ENCODE measurements at places on chromosomes 1 and 21.
A peak's percentile ranks its signal among the peaks of the same experiment; 100 is the strongest.

DNA sequence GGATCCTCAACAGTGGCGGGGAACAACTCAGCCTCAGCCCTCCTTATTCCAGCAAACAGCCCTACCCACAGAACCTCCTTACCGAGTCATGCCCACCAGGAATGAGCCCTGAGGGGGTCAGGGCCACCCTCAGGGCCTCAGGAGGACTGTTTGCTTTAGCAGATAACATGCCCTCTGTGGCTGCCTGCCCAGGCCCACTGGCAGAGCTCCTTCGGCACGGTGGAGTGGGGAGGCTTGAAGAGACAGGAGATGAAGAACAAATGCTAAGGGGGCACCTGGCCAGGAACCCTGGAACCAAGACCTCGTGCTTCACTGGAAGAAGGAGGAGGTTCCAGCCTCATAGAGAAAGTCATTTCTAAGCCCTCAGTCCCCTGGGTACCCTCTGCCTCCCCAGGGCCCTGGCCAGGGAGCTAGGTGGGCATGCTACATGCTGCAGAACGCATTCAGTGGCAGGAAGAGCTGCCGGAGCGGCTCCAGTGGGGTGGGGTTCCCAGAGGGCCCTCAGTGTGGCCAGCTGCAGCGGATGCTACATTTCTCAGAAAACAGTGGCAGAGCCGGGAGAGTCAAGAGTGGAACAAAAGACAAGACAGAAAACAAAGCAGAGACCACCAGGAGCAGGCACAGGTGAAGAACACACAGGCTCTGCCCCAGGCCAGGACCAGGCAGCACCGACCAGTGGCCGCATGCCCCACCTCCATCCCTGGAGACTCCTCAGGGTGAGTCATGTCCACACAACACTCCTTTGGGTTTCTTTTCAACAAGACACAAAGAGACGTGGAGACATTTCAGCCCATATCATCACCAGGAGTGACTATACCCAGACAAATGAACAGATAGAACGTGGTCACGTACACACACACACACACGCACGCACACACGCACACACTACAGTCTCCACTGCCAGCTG, 39.8 kb downstream of the RIMS3 start:
- no peaks in the 10 kb centered on the region for H3K36me3 ChIP-seq
- H3K27me3 ChIP-seq, result peaks cover 35% of the 10 kb centered on the region
- no peak for DNase-seq
- H3K4me1 ChIP-seq, result peaks cover 14% of the 10 kb centered on the region
- H3K4me3 ChIP-seq, result no peak overlapping the region

- H3K27me3 ChIP-seq, result peaks cover 19% of the 10 kb centered on the region
- no peak overlapping the region for H3K27ac ChIP-seq
- no peak overlapping the region for H3K4me3 ChIP-seq
- H3K36me3 ChIP-seq, result peaks cover 10% of the 10 kb centered on the region
Measured at GRCh38 chr1:2630498-2631135, 2.2 kb downstream of the MMEL1 start.

DNA sequence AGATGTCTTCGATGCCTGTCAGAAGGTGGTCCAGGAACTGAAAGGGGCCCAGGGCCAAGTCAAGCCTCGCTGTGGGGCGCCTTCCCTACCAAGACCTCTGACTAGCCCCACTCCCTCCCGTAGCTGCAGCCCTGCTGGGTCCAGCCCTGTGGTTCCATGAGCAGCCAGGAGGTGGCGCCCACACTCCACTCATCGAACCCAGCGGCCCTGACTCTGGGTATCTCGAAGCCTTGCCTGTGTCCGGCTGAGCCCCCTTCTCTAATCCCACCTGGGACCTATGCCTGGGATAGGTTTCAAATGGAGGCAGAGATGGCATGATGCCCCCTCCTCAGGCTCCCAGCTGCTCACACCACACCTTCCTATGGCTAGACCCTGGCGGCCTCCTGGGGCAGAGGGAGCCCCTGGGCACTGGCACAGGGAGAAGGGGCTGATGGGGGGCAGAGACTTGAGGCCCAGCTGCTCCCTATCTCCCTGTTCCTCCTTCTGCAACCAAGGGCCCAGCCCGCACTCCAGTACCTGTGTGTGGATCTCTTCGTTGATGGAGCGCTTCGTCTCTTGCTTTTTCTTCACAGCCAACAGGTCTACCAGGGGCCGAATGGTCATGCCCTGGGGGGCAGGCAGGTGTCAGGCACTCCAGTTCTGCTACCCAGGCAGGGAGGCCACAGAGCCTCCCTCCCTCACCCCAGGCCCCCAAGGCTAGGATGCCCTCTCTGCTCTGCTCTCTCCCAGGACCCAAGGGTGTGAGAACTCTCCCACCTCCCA, 52.0 kb downstream of the SLC9A1 start:
- H3K27ac ChIP-seq, result no peak overlapping the region
- peaks cover 3% of the 10 kb centered on the region for H3K27me3 ChIP-seq
- no peak overlapping the region for H3K4me3 ChIP-seq
- peak; percentile 31 for DNase-seq
- H3K4me1 ChIP-seq, result peaks cover 35% of the 10 kb centered on the region
- H3K36me3 ChIP-seq, result no peaks in the 10 kb centered on the region

DNA sequence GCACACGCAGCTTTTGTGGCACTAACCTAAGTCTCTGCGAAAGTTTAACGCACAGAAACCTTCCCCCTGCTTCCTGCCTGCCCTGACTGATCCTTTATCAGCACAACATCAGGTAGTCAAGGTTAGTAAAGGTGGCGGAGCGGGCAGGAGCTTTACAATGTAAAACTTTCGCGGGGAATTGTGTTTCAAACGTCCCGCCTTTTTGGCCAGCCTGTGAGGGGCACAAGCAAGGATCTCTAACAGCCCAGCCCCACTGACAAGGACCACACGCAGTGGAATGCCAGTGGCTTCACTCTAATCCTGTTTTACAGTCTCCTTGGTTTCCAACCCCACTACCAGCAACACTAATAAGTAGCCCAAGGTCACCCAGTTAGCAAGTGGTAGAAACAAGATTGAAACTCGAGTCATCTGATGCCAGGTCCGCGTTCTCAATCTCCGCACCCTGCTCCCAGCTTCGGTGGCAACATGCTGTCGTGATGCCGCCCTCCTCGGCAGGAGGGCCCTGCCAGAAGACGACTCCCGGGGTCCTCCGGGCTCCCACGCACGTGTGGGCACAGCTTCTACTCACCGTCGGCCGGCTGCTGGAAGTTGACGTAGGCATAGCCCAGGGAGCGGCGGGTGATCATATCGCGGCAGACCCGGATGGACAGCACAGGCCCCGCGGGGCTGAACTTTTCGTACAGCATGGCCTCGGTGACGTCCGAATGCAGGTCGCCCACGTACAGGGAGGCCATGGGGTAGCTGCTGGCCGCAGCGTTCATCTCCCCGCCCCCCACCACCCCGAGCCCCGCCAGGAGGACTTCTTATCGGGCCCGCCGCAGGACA, 1.2 kb downstream of the PABPC4 start:
- H3K27ac ChIP-seq, result peak overlapping the region; percentile 90
- H3K4me1 ChIP-seq, result peaks cover 38% of the 10 kb centered on the region
- H3K36me3 ChIP-seq, result peaks cover 44% of the 10 kb centered on the region
- H3K27me3 ChIP-seq, result peaks cover 14% of the 10 kb centered on the region
- DNase-seq, result peak; percentile 51

DNA sequence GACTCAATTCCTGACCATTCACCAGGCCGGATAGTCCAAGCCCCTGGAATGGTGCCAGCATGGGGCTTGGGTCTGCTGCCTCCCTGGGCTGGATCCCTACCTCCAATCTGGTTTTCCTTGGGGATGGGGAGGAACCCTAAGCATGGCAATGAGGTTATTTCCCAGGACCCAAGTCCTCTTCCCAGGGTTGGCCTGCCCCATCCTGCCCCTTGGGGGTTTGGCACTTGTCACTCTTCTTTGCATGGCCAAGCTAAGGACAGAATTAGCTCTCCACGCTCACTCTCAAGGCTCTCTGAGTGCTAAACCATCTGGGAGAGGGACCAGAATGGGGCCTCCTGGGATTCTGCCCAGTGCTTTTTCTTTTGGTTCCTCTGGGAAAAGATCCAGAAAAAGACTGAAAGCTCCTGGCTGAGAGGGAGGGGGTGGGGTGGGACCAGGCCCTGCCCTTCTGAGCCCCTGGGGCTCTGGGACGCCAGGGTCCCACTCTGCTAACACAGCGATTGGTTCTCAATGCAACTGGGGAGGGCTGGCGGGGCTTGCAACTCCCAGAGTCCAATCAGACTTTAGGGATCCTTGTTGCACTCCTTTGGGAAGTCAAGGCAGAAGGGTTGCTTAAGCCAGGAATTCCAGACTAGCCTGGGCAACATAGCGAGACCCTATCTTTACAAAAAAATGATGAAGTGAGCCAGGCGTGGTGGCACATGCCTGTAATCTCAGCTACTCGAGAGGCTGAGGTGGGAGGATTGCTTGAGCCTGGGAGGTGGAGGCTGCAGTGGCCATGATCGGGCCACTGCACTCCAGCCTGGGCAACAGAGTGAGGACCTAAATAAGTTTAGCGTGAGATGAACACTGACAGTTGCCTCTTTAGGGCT, 52.7 kb downstream of the DHRS3 start:
- no peak overlapping the region for H3K4me3 ChIP-seq
- H3K27ac ChIP-seq, result no peak overlapping the region
- H3K36me3 ChIP-seq, result peaks cover 23% of the 10 kb centered on the region
- DNase-seq, result no peak
- no peaks in the 10 kb centered on the region for H3K4me1 ChIP-seq
- H3K27me3 ChIP-seq, result peaks cover 15% of the 10 kb centered on the region

DNA sequence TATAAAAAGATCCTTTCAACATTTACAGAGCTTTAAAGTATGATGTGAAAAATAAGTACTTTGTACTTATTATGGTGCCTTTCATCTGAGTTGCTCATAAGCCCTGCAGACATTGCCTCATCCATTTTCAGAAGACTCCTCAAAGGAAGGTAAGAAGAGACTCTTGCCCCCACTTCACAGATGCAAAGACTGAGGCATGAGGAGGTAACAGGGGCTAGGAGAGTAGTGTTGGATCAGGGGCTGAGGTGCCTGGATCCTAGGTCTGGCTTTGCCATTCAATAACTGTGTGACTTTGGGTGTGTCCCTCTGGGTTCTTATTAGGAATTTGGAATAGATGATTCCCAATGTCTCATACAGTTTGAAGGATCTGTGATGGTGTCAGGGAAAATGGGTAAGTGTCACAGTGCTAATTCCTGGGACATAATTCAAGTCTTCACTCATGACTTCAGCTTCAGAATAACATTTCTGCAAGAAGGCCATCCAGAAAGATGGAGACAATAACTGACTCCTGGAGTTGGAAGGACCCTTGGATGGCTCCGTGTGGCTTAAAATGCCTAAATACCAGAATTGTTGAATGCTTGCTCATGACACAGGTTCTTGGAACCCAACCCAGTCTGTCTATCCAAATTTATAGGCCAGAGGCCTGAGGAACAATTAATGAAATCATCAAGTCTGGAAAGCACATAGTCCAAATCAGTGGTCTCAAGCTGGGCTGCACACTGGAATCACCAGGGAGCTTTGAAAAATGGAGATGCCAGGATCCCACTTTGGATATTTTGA, 93.1 kb upstream of the RUNX1 start:
- no peaks in the 10 kb centered on the region for H3K36me3 ChIP-seq
- no peak overlapping the region for H3K27ac ChIP-seq
- no peaks in the 10 kb centered on the region for H3K27me3 ChIP-seq
- DNase-seq, result no peak

DNA sequence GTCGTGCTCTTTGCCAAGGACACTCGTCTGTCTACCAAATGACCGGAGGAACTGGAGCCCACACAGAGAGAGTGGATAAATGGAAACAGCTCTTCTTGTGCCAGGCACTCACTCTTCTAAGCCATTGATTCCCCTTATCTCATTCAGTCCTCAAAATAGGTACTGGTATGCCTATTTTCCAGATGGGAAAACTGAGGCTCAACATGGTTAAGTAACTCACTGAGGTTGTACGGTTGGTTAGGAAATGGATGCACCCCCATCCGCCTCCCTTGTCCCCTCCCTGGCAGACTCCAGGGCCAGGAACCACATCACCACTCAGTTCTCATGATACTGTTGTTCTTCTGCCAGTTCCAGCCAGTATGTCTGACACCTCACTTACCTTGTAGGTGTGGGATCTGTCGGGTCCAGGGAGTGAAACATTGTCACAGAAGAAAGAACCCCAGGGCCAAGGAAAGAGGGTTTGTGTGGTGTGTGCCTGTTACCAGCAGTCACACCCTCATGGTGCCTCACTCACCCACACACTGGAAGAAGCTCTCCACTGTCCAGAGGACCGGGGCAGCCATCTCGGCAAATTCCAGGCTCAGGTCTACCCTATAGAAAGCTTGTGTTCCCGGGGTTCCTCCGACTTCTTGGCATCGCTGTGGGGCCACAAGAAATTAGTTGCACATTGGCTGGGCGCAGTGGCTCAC, 58.8 kb upstream of the TARDBP start:
- H3K36me3 ChIP-seq, result 0 out of 2 replicates have a peak, but pooled peaks cover 6% of the 10 kb centered on the region
- no peak overlapping the region for H3K4me3 ChIP-seq
- no peak overlapping the region for H3K27ac ChIP-seq
- DNase-seq, result no peak
